ENCODE measurements at places on chromosomes 1 and 21. TPM values are rescaled to one million over a fixed set of nuclear protein-coding genes. Genes with fewer than 3 reads are reported as not detected.

The MRPL9 gene
- polyA plus RNA-seq, result 74.9 TPM

The BPNT1 gene
- polyA plus RNA-seq, result 13.0 TPM

The FHAD1 gene
- 0.39 TPM for polyA plus RNA-seq

The OR6N1 gene
- polyA plus RNA-seq, result not detected

Measured in H1 (cell line).